Activated CD8-positive, alpha-beta memory T cell treated with anti-CD3 and anti-CD28 coated beads, Interleukin-2, amount 50 U/mL, for 48 hours (primary cell): ENCODE measurements at places on chromosomes 2 and 18.

GRCh38 chr18:47618758-47619157 lies 311.7 kb downstream of the SMAD2 start:
- DNase-seq: no peak

GRCh38 chr2:68423966-68424650 lies 43.0 kb downstream of the FBXO48 start:
- no peak for DNase-seq

DNA sequence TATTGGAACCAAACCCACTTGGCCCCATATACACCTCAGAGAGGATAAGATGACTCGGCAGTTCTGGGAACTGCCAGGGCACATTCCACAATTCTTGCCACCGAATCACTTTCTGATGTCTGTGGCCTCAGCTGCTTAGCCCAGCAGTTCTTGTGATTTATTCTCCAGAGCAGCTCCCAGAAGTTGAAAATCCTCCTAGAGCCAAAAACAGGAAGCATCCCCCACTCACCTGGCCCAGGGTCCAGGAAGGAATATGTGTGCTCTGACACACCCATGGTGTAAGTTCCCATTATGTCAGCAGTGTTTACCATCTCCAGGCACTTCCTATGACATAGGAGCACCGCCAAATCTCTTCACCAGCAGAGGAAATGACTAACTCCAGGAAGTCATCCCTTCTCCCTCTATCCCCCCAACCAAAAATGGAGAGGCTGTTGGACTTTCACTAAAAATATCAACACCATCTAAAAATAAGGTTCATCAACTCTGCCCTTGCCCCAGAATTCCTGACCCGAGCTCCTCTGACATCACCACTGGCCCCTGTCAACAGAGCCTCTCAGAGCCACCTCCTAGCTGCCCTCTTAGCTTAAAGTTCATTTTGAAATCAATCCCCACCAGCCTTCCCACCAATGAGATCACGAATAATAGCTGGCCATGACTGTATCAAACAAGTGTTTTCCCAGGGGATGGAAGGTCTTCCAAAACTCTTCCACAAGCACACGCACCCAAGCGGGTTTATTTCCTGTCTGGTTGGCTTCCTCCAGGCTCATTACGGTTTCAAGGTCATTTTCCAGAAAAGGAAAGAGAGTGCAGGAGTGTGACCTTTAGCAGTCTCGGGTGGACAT lies 223.1 kb upstream of the PARD3B start:
- DNase-seq: no peak

- no peak for DNase-seq
Observed at GRCh38 chr2:50957896-50958295, 74.0 kb downstream of the NRXN1 start.

GRCh38 chr2:233165895-233166661 lies 85.4 kb upstream of the ATG16L1 start:
- DNase-seq: no peak

DNA sequence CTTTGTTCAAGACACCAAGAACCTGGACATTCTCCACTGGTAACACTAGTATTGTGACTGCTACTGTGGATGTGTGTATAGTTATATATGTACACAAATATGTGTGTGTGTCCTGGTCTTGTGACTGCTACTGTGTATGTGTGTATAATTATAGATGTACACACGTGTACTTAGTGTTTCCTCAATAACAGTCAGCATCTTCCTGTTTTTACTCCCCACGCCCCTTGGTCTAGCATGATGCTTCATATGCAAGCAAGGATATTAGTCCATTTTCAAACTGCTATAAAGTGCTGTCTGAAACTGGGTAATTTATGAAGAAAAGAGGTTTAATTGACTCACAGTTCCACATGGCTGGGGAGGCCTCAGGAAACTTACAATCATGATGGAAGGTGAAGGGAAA lies 802.7 kb downstream of the RNF144A start:
- DNase-seq: no peak

GRCh38 chr2:9656270-9656766 lies 25.5 kb upstream of the YWHAQ start:
- peak; percentile 76 for DNase-seq

GRCh38 chr18:79511671-79512301 lies 116.1 kb downstream of the NFATC1 start:
- DNase-seq: peak; percentile 43
